Tibial nerve (tissue), 4 donors: ENCODE measurements at places on chromosomes 1 and 21. TPM values are rescaled to one million over a fixed set of nuclear protein-coding genes. Genes with fewer than 3 reads are reported as not detected.

Gene RPE65
- total RNA-seq = not detected

DNA sequence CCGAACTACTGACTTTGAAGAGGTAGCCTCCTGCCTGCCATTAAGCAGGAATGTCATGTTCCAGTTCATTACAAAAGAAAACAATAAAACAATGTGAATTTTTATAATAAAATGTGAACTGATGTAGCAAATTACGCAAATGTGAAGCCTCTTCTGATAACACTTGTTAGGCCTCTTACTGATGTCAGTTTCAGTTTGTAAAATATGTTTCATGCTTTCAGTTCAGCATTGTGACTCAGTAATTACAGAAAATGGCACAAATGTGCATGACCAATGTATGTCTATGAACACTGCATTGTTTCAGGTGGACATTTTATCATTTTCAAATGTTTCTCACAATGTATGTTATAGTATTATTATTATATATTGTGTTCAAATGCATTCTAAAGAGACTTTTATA is 159.8 kb upstream of the SGIP1 start:
- no peak for DNase-seq

DNA sequence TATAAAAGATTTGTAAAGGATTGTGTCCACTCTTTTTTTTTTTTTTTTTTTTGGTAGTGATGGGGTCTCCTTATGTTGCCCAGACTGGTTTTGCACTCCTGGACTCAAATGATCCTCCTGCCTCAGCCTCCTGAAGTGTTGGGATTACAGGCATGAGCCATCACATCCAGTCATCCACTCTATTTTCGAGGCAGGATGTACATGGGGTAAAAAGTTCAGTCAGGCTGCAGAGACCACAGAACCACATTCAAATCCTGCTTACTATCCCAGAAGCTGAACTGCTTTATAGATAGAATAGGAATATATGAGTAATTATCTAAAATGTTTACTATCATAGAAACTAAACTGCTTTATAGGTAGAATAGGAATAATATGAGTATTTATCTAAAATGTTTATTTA is 26.0 kb upstream of the KCNK2 start:
- DNase-seq = no peak

DNA sequence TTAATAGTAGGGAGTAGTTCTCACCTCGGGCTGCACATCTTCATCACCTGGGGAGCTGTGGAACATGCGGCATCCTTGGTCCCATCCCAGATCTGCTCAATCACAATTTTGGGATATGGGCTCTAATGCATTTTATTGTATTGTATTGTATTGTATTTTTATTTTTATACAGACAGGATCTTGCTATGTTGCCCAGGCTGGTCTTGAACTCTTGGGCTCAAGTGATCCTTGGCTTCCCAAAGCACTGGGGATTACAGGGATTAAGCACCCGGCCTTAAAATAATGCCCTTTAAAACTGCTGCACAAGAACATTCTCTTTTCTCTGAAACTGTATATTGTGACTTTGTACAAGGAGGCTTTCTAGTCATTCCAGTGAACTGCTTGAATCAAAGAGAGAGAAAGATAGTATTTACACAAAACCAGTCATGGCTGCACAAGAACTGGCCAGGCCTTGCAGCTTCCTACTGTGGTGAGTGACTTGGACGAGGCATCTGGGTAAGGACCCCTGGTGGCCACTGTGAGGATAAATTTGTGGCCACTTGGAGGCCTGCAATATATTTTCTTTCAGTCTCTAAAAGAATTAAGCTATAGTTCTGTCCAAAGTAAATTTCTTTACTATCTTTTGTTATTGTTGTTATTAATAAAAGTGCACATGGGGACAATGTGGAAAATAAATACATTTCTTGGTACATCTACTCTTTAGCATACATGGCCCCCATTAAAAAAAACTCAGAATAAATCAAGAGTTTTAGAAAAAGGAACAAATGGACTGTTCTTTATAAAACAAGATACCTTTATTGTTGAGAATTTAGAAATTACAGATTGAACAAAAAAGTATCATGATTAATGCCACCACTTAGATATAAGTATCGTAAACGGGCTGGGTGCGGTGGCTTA is 48.0 kb downstream of the TBCE start:
- DNase-seq = peak; percentile 28

Gene TACSTD2
- total RNA-seq = 9.3 TPM

DNA sequence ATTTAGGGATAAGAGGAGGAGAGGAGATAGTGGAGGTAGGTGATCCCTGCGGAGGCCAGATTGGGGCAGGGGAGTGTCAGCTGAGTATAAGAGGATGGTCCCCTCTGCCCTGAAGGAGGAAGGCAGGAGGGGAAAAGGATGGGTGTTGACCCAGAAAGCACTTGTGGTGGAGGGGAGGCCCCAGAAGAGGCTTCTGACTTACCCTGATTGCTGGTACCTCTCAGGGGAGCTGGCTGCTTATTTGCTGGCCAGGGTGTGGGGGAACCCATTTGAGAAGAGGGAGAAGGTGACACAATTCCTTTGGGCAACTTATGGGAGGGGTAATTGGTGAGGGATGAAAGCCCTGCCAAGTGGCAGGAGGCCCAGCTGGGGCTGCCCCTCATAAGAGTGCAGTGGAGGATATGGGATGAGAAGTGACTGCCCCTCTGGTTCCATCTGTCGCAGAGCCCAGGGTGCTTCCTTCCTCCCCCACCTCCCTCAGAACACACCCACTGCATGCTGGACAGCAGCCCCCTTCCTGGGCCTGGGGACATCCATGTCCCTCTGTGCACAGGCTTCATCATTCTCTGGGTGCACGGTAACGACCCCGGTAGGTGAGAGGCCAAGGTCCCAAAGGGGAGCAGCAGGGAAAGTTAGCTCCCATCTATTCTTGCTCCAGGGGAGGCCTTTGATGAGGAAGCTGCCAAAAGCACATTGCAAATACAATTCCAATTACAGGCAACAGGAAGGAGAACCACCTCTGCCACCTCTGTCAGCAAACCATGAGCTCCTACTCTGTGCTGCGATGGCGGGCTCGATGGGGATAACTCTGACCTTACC is 1.4 kb upstream of the PCSK9 start:
- DNase-seq = no peak

- DNase-seq = peak; percentile 38
Observed at GRCh38 chr1:197675583-197676208, 99.6 kb downstream of the DENND1B start.

DNA sequence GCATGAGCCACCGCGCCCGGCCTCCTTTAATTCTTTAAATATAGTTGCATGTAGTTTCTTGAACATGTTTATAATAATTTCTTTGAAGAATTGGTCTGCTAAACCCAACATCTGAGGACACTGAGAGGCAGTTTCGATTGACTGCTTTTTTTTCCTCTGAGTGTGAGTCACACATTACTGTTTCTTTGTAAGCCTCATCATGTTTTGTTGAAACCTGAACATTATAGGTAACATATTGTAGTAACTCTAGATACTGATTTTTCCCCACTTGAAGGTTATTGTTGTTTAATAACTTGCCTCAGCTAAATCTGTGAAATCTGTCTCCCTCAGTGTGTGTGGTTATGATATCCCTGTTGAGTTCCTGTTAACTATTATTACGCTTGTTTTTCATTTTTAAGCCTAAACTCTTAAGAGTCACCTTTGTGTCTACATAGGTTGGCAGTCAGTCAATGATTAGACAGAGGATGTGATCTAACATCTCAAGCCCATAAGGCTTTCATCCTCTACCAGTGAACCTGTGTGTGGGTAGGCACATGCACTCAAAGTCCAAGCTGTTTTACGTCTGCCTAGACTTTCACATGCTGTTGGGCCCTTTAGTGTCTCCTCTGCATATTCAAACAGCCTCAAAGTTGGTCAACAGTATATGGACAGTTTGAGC is 155.5 kb downstream of the KCNH1 start:
- DNase-seq = no peak
